ENCODE measurements at places on chromosomes 2 and 18. TPM values are rescaled to one million over a fixed set of nuclear protein-coding genes. Genes with fewer than 3 reads are reported as not detected.
A peak's percentile ranks its signal among the peaks of the same experiment; 100 is the strongest.

MOCOS gene
- 0.19 TPM for total RNA-seq

DNA sequence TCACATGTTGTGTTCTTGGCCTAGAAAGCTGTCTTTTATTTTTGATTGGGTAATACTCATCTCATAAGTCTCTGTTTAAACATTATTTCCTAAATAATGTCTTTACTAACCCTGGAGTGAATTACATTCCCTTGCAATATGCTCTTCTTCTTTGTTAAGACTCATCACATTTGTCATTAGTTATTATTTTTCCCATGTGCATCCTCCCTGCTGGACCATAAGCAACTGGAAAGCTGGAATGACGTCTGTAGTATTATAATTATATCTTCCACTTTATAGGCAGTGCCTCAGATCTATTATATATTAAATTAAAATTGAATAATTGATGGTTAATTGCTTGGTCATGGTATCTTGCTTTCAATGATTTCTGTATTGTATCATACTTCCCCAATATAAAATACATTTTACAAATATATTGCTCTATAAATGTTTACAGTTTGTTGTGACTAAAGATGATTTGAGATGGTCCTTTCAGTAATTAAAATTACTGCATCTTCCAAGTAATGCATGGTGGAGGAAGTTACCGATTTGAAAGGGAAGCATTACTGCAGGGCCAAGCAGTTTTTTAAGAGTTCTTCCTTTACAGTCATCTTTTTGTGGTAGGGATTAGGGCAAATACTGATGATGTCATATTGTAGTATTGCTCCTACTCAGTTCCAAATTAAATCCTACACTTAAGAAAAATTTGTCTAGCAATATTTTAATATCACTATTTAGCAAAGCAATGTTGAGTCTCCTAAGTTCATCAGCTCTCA is 2.1 kb upstream of the RGPD4 start:
- no peak for ATAC-seq

DNA sequence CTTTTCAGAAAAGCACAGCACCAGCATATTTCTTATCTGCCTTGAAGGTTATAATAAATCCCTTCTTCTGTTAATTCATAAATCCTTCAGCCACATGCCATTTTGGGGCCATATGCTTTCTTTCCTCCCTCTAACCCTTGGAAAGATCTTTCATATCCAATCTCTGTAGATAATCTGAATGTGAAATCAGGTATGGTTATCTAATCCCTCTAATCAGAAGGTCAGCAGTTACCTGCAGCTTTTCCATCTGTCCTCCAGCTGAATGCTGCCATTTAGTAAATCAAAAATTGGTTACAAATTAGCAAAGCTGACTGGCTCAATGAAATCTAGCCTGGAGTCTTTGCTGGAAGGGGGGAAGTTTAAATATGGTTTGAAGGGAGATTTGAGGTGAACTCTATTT is 230.5 kb downstream of the PIK3C3 start:
- ATAC-seq, result no peak

- no peak for ATAC-seq
Measured at GRCh38 chr2:75379476-75380210, 180.3 kb upstream of the TACR1 start.

CIB4 gene
- not detected for total RNA-seq

NOL4 gene
- not detected for total RNA-seq

DNA sequence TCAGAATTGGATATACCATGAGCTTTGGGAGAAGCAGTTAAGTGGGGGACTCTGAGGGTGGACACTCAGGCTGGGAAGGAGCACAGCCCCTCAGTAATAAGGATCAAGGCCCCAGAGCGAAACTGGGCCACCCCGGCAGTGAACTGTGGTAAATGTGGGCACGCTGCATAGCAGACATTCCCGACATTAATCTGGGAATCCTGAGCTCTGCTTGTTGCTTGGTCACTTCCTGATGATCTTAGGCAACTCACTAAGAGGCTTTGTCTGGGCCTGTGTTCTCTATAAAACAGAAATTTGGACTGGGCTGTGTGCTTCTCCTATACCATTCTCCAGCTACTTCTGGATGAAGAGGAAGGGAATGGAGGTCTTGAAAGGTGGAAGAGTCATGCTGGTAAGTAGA is 4.8 kb downstream of the TGFBRAP1 start:
- no peak for ATAC-seq

- ATAC-seq, result no peak
Measured at GRCh38 chr2:22832196-22832595, 552.8 kb upstream of the KLHL29 start.

DNA sequence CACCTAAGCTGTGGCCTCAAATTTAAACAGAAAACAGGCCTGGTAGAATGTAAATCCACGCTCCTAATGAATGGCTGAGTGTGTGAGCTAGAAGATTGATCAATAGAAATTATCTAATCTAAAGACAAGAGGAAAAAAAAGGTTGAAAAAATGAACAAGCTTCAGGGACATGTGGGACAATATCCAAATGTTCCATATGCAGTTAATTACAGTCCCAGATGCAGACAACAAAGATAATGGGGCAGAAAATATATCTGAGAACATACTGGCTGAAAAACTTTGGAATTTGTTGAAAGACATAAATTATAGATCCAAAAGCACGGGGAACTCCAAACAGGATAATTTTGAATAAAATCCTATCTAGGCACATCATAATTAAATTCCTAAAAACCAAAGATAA is 186.7 kb upstream of the SIX2 start:
- no peak for ATAC-seq

DNA sequence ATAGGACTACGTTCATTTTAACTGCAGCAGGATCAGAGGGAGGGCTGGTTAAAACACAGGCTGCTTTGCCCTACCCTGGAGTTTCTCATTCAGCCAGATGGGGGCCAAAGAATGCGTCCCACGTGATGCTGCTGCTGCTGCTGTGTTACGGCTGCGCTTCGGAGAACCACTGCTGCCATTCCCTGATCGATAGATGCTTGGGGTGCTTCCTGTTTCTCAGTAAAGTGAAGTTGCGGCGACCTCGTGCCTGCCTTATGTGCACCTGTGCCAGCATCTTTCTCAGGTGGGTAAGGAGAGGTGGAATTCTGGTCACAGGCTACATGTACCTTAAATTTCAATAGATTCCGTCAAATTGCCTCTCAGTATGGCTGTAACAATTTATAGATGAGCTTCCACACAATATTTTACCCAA is 24.7 kb upstream of the TOGARAM2 start:
- peak; percentile 50 for ATAC-seq

GRCh38 chr18:43077510-43078308 is 37.8 kb downstream of the RIT2 start:
- no peak for ATAC-seq

DNA sequence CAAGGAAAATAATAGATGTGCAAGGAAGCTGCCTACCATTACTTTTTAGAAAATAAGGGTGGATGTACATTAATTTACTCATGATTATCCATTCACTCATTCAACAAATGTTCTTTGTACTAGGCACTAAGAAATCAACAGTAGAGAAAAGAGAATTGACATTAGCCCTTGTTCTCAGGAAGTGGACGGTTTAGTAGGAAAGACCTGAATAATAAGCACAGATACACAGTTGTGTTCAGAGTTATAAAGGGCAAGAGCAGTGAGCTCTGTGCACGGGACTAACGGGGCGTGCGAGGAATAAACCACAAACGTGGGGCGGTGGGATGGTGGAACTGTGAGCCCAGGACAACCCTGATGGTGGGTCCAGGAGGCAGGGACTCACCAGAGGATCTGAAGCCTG is 94.4 kb upstream of the MBOAT2 start:
- no peak for ATAC-seq

DNA sequence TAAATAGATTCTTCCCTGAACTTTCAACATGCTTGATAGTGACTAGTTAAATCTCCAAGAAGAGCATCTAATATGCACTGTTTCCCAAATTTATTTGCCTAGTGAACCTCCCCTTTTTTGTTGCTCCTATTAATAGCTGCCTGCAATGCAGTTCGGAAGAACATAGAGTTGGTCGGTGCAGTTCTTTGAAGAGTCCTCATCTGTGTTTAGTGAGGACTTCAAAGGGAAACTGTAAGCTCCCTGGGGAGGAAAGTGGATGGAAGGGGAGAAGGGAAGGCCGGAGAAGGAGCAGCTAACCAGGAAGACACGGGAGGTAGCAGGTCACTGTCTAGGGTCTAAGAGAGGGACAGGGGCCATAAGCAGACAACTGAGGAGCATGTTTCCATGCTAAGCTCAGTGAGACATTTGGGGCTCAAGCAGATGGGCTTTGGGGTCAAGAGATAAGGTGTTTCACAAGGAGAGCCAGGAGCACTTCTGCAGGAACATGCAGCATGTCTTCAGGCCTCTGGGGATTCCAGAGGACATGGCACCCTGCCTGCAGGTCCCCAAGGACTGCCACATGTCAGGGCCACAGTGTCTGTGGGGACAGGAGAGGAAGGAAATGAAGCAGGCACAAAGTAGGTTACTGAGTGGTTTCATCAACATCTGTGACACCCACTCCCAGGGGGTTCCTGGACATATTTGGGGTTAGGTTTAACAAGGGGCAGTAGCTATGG is 48.7 kb upstream of the ANXA4 start:
- peak; percentile 38 for ATAC-seq

TGFBRAP1 gene
- total RNA-seq, result 28.0 TPM

GRCh38 chr2:134823431-134823830 is 15.0 kb upstream of the ACMSD start:
- no peak for ATAC-seq

GRCh38 chr2:241844066-241844728 is 14.5 kb downstream of the PDCD1 start:
- peak; percentile 80 for ATAC-seq

GRCh38 chr18:59760619-59761600 is 63.7 kb upstream of the CCBE1 start:
- no peak for ATAC-seq

DNA sequence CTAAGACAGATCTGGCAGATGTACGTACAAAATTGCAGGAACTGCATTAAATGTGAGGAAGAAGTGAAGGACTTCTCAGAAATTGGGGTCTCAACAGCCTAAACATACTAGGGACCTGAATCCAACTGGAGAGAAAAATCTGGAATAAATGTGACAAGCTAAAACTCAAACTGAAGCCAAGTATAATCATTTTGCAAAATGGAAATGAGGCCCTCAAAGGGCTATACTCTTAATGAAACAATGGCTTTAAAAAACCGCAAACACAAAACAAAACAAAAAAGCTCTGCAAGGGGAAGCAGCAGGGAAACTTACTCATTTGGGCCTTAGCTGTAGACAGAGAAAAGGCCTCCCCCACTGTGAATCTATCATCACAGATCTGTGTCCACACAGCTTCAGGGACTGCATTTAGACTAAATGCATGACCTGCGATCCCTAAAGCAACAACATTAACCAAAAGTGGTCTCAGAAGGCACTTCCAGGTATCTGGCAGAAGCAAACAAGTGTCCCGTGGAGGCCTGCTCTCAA is 63.2 kb downstream of the CCBE1 start:
- ATAC-seq, result no peak

ACVR2A gene
- 2.5 TPM for total RNA-seq

- no peak for ATAC-seq
Measured at GRCh38 chr2:241140445-241140840, 8.8 kb downstream of the PASK start.

DNA sequence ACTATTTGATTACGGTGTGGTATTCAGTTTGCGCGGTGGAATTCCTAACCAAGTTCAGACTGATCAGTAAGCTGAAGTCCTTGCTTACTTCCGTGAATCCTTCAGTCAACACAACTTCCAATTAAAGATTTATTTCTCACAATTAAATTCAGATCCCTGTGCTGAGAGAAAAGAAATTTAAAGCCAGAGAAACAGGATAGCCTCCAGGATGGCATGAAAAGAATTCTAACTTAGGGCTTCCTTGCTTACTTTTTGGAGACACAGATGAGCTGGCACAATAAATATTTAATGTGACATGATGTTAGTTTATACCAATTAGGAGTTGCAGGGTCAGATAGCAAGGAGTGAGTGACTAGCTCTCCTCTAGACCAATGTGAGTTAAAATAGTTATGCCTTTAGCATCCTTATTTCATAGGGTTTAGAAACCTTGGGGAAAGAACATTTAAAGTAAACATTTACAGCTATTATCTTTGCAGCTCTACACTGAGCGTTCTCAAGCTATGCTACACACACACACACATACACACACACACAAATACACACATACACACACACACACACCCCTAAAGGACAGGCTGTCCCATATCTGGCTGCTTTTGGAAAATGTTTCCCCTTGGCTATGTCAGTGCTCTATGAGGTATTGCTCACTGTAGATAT is 151.0 kb downstream of the TRIB2 start:
- no peak for ATAC-seq

DNA sequence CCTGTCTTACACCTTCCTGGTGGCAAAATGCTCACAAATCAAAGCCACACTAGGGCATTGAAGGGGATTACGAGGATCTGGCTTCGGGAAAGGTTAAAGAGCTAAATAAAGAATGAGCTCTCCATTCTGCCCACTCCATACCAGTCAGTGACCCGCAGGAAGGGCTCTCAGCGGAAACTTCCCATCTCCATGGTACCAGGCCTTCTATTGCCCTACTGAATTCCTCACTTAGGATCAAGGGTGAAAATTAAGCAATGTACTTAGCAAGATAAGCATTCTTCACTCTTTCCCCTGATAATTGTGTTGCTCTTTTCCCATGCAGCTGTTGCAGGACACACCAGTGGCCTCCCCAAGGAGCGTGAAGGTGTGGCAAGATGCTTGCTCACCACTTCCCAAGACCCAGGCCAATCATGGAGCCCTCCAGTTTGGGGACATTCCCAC is 75.6 kb upstream of the TTC39C start:
- ATAC-seq, result no peak

DNA sequence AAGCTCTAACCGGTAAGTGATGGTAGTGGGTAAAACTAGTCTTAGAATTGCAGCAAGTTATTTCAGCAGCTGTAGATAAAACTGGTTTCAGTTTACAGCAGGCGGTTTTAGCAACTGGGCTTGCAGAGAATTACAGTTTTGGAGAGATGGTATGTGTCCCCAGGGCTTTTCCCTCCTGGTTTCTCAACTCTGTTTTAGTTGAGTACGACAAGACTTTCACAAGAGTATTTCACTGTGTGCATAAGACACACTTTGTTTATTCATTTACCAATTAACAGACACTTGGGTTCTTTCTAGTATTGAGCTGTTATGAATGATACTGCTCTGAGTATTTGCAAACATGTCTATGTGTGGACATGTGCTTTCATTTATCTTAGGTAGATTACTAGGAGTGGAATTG is 65.6 kb upstream of the RFX8 start:
- ATAC-seq, result no peak

NABP1 gene
- total RNA-seq, result 81.6 TPM

TMEM17 gene
- total RNA-seq, result 0.22 TPM

MYOM1 gene
- total RNA-seq, result 2.0 TPM

DNA sequence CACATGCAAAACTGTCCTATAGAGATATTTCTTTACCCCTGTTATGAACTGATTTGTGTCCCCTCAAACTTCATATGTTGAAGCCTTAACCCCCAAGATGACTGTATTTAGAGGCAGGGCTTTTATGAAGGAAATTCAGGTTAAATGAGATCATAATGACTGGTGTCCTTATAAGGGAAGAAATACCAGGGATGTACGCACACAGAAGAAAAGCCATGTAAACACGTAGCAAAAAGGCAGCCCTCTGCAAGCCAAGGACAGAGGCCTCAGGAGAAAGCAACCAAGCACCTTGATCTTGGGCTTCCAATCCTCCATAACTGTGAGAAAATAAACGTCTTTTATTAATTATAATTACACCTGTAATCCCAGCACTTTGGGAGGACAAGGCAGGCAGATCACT is 101.3 kb upstream of the NDUFV2 start:
- ATAC-seq, result no peak

GRCh38 chr18:911486-911885 is 6.8 kb downstream of the ADCYAP1 start:
- ATAC-seq, result no peak

All from activated T-helper 17 cell treated with anti-CD3 and anti-CD28 coated beads, Interleukin-2, amount 50 U/mL, for 72 hours (primary cell).